ENCODE measurements at places on chromosomes 3 and 15.

- no peak overlapping the region for H3K4me3 ChIP-seq
- H3K27me3 ChIP-seq: no peaks in the 10 kb centered on the region
- no peak for DNase-seq
- no peaks in the 10 kb centered on the region for H3K4me1 ChIP-seq
Observed at GRCh38 chr15:80643431-80643951, 51.6 kb upstream of the ABHD17C start.

DNA sequence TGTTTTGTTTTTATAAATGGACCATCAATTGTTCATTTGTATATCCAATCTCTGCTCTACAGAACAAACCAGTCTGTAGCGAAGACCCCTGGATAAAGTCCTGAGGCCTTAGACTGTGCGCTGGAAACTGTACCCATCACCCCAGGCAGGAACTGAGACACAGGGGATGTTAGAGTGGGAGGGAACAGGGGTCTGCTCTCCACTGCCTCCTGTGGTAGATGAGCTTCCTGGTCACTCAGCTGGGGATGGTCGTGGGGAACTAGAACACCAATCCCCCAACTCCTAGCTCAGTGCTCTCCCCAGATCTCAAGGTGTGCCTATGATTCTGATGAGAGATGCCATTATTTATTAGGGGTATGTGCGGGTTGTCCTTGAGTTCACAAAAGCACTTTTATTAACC, 340.2 kb upstream of the IGF1R start:
- H3K27me3 ChIP-seq: peaks cover 10% of the 10 kb centered on the region
- H3K36me3 ChIP-seq: no peaks in the 10 kb centered on the region
- H3K27ac ChIP-seq: no peak overlapping the region
- H3K4me1 ChIP-seq: no peaks in the 10 kb centered on the region

DNA sequence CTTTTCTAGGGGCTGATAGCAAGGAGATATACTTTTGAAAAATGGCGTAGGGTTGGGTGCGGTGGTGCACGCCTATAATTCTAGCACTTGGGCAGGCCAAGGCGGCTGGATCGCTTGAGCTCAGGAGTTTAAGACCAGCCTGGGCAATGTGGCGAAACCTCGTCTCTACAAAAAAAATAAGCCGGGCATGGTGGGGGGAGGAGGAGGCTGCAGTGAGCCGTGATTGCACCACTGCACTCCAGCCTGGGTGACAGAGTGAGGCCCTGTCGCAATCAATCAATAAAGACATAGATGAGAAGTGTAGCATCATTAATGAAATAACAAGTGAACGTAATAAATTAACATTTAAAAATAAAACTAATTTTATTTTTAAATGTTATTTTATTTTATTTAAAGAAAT, 134.6 kb downstream of the SLCO3A1 start:
- H3K27me3 ChIP-seq: no peaks in the 10 kb centered on the region
- H3K27ac ChIP-seq: no peak overlapping the region
- no peak overlapping the region for H3K4me3 ChIP-seq

DNA sequence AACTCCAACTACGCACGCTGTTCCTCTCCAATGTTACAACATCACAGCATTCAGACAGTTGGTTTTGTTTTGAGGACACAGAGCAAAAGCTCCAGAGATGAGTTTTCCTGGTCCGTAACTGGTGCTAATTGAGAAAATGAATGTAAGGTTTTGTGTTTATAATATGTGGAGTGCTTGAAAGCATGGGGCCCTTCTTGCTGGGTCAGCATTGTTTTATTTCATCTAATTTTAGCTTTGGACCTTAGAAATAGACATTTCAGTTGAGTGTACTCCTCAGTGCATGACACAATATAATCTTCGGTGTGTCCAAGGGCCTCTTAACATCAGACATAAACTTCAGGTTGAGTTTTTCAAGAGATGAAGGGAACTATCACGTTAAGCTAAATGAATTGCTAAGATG, 37.1 kb downstream of the ANAPC13 start:
- H3K27ac ChIP-seq: no peak overlapping the region
- H3K4me1 ChIP-seq: no peaks in the 10 kb centered on the region
- H3K27me3 ChIP-seq: no peaks in the 10 kb centered on the region
- no peaks in the 10 kb centered on the region for H3K36me3 ChIP-seq
- DNase-seq: no peak
- no peak overlapping the region for H3K4me3 ChIP-seq

GRCh38 chr3:27326629-27327545, 42.3 kb downstream of the NEK10 start:
- H3K27ac ChIP-seq: no peak overlapping the region
- no peak for DNase-seq
- H3K4me1 ChIP-seq: no peaks in the 10 kb centered on the region
- no peaks in the 10 kb centered on the region for H3K27me3 ChIP-seq

DNA sequence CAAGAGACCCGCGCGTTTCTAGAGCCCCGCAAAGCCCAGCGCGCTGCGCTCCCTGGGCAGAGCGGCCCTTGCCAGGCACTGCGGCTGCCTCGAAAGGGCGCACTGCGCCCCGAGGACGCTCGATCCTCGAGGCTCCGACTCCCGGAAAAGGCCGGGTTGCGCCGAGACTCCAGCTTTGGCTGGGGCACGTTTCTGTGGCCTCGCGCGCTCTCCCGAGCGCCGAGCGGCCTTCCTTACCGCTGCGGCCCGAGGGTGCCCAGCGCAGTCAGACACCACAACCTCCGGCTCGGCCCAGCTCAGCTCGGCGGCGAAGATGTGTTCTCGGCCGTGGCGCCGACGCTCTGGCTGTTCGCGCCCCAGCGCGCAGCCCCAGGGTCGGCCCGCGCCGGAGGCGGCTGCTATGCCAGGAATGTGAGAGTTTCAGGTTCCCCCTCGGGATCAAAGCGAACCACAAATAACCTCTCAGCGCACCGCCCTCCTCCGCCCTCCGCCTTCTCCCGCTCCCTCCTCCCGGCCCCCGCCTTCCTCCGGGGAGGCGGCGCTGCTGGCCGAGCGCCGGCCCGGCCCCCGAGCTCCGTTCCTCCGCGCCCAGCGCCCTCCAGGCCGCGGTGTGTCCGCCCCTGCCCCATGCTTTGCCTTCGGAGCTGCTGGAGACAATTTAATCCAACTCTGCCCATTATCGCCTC, at the start of gene AMOTL2:
Gene AMOTL2 (minus strand): TSS at position 343 of the 686 bp plus-strand sequence. CDS start 3,014 bp downstream, outside the sequence.
- H3K27me3 ChIP-seq: peaks cover 4% of the 10 kb centered on the region
- peak within 1 kb of the TSS; percentile 64 for H3K4me3 ChIP-seq
- no peak for DNase-seq
- no peak within 1 kb of the TSS for H3K27ac ChIP-seq
- peaks cover 18% of the 10 kb centered on the region for H3K4me1 ChIP-seq
- H3K36me3 ChIP-seq: no peaks in the 10 kb centered on the region

GRCh38 chr3:95097493-95097892, 1034.6 kb downstream of the NSUN3 start:
- no peak for DNase-seq
- H3K36me3 ChIP-seq: no peaks in the 10 kb centered on the region
- no peaks in the 10 kb centered on the region for H3K27me3 ChIP-seq
- H3K4me3 ChIP-seq: no peak overlapping the region

DNA sequence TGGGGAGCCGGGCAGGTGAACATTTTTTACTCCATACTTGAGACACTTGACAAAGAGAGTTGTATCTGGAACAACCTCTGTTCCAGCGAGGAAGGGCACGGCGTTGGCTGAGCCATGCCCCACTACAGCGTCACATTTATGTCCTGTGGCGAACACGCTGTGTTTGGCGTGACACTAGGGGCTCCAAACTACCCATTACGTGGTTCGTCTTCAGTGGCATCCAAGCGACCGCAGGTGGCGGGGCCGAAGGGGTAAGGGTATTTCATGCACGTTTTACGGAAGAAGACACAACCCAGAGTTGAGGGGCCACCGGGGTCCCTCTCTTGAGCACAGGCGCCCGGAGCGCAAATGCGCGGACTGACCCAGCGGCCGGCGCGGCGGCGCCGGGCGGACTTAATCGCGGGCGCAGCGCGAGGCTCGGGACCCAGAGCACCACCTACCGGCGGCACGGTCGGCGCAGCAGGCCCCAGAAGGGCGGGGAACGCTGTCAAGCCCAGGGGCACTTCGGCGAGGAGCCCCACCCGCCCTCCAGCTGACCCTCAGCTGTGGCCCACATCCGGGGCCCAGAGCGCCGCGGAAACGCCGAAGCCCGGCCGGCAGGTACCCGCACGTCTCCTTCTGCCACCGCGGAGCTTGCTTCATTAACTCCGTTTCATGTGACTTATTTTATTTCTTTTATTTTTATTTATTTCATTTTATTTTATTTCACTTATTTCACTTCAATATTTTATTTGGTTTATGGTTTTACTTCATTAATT, 36.4 kb upstream of the TRIM71 start:
- no peak overlapping the region for H3K27ac ChIP-seq
- H3K4me3 ChIP-seq: peak overlapping the region; percentile 52
- peak; percentile 13 for DNase-seq
- H3K4me1 ChIP-seq: peaks cover 12% of the 10 kb centered on the region

GRCh38 chr15:33701304-33701696, 267.0 kb upstream of the CHRM5 start:
- H3K4me1 ChIP-seq: no peaks in the 10 kb centered on the region
- no peak overlapping the region for H3K4me3 ChIP-seq

DNA sequence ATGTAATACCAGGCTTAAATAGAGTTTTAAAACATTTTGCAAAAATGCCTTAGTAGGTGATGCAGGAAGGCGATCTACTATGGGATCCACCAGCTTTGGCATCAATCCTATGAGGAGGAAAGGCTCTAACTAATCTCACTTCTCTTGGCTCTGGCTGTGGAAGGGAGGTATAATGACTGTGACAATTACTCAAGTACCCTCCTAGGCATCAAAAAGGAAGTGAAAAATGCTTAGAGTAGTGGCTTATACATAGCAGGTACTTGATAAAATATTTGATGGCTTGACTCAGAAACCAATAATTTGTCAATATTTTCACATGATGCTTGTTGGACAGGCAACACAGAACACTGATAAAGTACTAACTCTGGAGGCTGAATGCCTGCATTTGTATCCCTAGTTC, 34.1 kb upstream of the SERPINI2 start:
- no peak overlapping the region for H3K27ac ChIP-seq
- H3K27me3 ChIP-seq: peaks cover 3% of the 10 kb centered on the region
- H3K4me1 ChIP-seq: no peaks in the 10 kb centered on the region
- H3K4me3 ChIP-seq: no peak overlapping the region
- H3K36me3 ChIP-seq: no peaks in the 10 kb centered on the region

- no peak overlapping the region for H3K4me3 ChIP-seq
- no peaks in the 10 kb centered on the region for H3K27me3 ChIP-seq
Observed at GRCh38 chr3:25593001-25593400, 71.7 kb downstream of the TOP2B start.

DNA sequence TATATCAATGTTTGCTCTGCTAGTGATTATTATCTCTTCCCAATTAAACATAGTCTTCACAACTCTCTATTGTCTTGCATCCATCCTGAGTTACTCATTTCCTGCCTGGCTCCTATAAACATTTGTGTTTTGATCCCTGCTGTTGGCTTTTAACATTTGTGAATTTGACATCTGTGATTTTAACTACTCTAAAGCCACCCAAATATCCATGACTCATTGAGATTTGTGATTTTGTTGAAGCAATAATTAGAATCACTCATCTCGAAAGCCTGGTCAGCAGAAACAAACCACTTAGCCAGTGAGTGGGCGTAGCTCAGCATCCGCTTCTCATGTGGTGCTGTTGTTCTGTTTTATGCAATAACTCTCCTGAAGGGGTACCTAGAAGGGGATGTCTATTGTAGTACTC, 174.3 kb upstream of the ZBTB20 start:
- no peaks in the 10 kb centered on the region for H3K27me3 ChIP-seq
- H3K4me3 ChIP-seq: no peak overlapping the region
- no peaks in the 10 kb centered on the region for H3K4me1 ChIP-seq
- no peak overlapping the region for H3K27ac ChIP-seq
- no peaks in the 10 kb centered on the region for H3K36me3 ChIP-seq
